ENCODE measurements at places on chromosomes 13 and 19.

- DNase-seq: no peak
Observed at GRCh38 chr13:93687261-93687660, 460.7 kb downstream of the GPC6 start.

GRCh38 chr19:5805462-5806132 lies 730 bp downstream of the NRTN start:
- DNase-seq: peak; percentile 91

DNA sequence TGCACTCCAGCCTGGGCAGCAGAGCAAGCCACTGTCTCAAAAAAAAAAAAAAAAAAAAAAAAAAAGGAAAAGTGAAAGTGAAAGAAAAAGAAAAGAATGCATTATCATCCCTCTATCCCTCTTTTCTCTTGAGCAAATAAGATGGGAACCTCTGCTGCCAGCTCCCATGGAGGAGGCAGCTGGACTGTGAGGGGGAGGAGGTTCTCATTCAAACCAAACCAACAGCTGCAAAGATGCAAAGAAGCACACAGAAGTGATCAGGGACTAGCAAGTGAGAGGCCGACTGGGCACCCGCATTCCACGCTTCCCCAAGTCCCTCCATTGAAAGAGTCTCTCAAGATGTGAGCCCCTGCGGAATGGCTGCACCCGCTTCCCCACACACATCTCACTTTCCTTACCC lies 63.5 kb downstream of the TSHZ3 start:
- DNase-seq: no peak

GRCh38 chr19:46806656-46807055 lies 18.3 kb upstream of the SLC1A5 start:
- no peak for DNase-seq

GRCh38 chr13:51638216-51638871 lies 54.1 kb downstream of the WDFY2 start:
- DNase-seq: no peak

GRCh38 chr13:73808318-73808717 lies 325.9 kb downstream of the KLF12 start:
- DNase-seq: no peak

DNA sequence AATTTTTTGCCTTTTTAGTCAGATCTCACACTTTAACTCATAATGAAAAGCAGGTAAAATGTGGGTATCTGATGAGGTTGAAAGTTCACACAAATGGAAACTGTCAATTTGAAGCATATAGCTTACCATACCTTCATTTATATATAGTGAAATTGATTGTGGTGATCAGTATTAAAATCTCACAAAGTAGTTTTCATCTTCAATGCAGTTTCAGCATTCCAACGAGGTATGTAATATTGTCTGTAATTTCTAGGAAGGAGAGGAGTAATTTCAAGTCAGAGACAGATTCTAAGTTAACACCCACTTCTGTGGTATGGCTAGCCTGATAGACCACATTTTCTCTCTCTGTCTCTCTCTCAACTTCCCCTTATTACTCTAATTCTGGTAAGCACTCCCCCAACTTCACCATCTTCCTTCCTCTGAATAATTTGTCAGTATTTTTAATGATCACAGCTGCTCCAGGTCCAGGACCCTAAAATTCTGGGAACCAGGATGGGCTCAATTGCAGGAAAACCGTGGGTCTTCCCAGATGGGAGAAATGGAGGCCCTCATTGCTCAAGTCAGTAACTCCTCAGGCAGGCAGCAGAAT lies 455.7 kb downstream of the FGF9 start:
- no peak for DNase-seq

DNA sequence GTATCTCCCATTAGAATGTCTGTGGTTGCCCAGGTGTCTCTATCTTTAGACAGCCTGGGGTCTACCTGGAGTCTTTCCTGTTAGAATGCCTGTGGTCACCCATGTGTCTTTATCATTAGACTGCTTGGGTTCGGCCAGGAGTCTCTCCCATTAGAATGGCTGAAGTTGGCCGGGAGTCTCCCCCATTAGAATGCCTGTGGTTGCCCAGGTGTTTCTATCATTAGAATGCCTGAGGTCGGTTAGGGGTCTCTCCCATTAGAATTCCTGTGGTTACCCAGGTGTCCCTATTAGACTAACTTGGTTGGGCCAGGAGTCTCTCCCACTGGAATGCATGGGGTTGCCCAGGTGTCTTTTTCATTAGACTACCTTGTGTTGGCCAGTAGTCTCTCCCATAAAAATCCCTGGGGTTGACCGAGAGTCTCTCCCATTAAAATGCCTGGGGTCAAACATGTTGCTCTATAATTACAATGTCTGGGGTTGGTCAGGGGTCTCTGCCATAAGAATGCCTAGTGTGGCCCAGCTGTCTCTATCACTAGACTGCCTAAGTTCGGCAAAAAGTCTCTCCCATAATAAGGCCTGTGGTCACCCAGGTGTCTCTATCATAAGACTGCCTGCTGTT lies 1448.7 kb downstream of the UQCRFS1 start:
- DNase-seq: peak; percentile 7

- DNase-seq: no peak
Observed at GRCh38 chr19:6802336-6803035, 30.0 kb downstream of the VAV1 start.

GRCh38 chr19:33311326-33311682 lies 9.0 kb upstream of the CEBPA start:
- DNase-seq: no peak

DNA sequence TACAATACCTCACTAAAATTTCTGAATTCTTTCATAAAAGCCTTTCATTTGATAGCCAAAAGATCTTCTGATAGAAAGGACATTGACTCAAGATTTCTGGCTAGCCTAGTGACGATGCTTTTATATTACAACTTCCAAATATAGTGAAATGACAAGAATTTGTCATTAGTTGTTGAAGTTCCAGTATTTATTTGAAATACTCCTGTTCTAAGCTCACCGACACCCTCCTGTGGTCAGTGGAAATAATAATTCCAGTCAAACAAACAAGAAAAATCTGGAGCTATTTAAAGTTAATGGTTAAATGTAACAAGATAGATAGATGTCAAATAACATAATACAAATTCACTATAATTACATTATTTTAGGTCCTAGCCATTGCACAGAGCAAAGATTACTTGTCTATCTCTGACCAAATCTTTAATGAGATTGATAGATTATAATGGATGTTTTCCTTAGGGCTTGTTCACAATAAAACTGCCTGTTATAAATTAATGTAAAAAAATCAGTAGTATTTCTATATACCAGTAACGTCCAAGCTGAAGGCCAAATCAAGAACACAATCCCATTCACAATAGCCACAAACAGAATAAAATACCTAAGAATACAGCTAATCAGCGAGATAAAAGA lies 195.5 kb downstream of the RGCC start:
- no peak for DNase-seq

DNA sequence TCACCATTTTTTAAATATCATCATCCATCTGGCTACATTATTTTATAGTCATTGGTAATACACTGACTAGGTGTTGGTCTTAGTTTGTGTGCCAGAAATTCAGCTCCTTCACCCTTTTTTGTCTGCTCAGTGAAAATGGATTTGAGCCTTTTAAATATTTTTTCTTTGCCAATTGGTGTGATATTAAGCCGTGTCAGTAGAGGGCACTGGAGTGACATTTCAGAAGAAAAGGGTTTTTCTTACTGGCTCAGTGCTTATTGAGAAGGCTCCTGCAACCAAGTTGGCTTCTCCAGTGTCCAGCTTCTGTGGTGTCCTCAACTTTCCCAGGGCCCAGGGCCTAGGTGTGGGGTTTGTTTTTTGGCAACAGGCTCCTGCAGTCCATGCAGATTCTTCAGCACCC lies 546.6 kb downstream of the DACH1 start:
- DNase-seq: no peak

DNA sequence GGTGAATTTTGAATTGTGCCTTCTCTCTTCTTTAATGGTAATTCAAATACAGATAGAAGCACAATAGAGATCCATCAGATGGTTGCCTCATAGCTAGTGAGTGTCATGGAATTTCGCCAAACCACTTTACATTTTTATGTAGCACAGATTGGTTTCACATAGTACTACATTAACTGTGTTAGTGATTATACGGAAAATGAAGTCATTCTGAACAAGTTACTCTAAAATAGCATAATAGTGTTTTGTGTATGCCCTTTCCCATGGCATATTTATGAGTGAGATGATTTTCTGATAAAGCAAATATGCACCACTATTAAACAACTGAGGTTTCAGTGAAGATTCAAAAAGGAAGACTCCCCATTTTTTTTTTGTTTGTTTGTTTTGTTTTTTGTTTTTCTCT lies 1623.5 kb downstream of the PCDH9 start:
- DNase-seq: no peak

- no peak for DNase-seq
Observed at GRCh38 chr19:50750010-50750409, 20.3 kb upstream of the GPR32 start.

GRCh38 chr13:42168496-42168895 lies 103.5 kb upstream of the AKAP11 start:
- DNase-seq: no peak

DNA sequence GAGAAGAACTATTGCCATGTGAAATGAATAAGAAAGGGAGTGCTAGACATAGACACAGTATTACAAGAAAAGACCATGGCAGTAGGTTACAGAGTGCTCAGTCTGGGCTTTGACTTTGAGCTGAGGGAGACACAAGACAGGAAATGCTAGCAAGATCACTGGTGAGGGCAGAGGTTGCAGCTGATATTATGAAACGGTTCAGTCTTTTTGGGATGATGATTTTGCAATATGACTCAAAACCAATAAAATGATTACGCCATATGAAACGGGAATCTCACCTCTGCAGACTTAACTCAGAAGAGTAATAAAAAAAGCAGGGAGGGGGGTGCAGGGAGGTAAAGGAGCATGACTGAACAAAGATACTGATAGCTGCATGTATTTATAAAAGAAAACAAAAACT lies 123.1 kb downstream of the RBM26 start:
- no peak for DNase-seq

DNA sequence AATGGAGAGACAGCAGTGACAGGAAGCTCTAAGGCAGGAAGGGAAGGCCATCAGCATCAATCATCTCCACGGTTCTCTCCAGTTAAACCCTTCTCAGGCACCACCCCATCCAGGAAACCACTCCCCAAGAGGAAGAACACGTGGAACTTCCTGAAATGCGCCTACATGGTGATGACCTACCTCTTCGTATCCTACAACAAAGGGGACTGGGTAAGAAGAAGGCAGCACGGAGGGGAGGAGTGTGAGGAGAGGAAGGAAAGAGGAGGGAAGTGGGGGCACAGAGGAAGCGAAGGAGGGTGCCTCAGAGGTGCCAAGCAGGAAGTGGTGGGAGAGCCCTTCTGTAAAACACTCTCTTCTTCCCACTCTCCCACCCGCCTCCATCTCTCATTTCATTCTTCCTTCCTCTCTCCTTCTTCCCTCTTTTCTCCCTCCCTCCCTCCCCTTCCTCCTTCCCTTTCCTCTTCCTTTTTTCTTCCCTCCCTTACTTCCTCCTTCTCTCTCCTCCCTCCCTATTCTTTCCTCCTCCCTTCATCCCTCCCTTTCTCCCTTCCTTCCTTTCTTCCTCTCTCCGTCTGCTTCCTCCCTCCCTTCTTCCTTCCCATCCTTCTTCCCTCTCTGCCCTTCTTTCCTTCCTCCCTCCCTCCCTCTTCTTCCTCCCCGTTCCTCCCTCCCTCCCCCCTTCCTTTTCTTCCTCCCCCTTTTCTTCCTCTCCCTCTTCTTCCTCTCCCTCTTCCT lies 12.6 kb downstream of the ZSCAN5A start:
- DNase-seq: no peak

DNA sequence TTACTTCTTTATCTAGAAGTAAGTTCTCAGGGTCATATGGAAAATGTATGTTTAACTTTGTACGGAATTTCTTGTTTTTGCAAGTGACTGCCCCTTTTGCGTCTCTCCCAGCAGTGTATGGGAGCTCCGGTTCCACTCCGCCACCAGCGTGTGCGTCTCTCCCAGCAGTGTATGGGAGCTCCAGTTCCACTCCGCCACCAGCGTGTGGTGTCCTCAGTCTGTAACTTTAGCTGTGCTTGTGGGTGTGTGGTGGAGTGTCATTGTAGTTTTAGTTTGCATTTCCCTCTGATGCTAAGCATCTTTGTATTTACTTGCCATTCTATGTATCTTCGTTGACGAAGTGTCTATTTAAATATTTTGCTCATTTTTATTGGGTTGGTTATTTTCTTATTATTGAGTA lies 2.4 kb downstream of the CUL4A start:
- no peak for DNase-seq
